KBM-7 (cell line): ENCODE measurements at places on chromosomes 6 and 20.
A peak's percentile ranks its signal among the peaks of the same experiment; 100 is the strongest.

DNA sequence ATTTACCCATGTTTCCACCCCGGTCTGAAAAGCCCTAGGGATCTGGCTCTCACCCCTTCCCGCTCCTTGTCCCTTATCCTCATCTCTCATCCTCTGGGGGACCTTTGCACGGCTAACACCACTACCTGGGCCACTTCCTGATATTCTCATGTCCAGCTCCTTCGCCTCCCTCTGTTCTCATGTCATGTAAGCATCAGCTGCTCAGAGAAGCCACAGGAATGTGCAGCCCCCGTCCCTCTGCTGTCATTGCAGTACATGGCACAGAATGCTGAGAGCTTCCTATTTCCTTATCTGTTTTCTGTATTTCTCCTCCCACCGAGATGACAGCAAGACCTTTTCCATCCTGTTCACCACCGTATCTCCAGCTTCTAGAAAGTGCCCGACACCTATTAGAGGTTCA is 102.4 kb downstream of the MTHFD1L start:
- peak; percentile 18 for DNase-seq

DNA sequence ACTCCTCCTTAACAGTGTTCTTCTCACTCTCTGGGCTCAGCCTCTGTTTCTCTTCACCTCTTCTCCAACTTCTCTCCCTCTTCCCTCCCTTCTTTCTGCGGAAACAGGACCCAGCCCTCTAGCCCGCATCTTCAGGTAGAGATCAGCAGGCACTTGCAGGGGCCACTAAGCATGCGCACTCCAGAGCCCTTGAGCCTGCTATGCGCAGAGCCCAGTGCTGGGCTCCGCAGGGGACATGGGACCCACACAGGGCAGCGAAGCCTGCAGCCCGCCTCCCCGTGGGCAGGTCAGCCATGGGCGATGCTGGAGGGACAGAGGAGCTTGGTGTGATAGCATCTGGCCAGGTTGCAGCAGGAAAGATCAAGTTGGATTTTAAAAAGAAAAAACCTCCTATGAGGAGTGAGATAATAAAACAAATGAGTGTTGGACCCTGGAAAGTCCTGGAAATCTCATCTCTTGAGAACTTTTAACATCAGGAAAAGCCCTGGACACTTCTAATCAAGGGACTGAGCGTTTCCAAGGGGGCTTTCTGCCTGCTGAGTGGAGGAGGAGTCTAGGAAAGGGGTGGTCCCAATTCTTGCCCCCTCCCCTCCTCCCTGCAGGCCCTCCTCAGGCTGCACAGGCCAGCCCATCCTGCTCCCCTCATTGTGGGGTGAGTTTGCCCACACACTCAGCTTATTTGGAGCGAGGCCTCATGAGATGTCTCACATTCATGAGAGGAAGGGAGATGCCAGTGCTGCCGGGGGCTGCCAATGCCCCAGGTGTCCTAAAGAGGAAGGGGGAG is 71.9 kb downstream of the MDGA1 start:
- DNase-seq = no peak

GRCh38 chr20:4244700-4245485 is 229.5 kb upstream of the RNF24 start:
- DNase-seq = no peak

- DNase-seq = no peak
Measured at GRCh38 chr6:5814116-5814515, 192.6 kb downstream of the NRN1 start.

DNA sequence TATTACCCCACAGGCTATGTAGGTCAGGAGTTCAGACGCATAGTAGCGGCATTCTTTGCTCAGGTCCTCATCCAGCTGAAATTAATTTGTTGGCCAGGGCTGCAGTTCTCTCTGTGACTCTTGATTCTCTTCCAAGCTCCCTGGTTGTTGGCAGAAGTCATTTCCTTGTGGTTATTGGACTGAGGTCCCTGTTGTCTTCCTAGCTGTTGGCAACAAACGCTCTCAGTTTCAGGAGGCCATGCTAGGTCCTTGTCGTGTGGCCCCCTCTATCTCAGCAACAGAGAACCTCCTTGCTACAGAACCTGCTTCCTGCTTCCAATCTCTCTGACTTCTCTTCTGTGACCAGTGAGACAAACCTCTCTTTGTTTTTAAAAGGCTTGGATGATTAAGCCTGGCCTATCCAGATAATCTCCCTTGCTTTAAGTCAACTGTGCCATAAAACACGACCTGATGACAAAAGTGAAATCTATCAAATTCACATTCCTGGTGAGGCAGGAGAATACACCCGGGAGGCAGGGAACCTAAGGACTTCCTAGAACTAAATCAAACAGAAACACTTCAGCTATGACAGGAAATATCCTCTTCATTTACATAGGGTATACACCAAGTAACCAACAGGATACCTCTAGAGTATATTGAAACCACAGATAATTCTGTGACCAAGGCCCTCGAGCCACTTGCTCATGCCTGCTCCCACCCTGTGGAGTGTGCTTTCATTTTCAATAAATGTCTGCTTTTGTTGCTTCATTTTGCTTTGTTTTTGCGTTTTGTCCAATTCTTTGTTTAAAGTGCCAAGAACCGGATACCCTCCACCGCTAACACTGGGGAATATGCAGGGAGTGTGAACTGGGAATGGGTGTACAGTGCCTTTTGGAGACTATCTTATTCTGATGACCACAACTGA is 196.0 kb downstream of the BTBD3 start:
- DNase-seq = no peak

DNA sequence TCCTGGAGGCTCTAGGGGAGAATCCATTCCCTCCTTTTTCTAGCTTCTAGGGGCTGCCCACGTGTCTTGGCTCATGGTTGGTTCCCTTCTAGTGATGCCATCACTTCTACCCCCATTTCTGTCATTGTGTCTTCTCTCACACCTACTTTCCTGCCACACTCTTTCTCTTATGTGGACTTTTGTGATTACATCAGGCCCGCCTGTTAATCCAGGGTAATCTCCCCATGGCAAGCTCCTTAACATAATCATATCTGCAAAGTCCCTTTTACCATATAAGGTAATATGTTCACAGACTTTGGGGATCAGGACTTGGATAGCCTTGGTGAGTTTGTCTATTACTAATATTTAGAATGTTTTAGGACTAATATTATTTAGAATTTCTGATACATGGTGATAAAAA is 111.9 kb downstream of the DNAH8 start:
- no peak for DNase-seq

DNA sequence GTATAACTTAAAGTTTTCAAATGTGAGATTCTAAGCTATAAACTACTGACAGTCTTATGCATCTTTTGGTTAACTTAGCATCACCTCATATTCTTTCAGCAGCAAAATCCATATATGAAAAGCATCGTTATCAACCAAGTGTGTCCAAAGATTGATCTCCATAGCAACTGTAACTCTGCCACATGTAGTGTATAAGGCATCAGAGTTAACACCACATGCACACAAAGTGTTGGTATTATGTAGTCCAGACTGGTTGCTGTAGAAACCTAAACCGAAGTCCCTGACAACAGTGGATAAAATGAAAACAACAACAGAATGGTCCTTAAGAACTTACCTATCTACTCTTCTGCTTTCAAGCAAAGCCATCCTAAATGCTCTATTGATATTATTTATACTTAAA is 39.6 kb downstream of the PDSS2 start:
- DNase-seq = no peak

- DNase-seq = no peak
Measured at GRCh38 chr6:111147440-111147839, 60.1 kb downstream of the SLC16A10 start.

DNA sequence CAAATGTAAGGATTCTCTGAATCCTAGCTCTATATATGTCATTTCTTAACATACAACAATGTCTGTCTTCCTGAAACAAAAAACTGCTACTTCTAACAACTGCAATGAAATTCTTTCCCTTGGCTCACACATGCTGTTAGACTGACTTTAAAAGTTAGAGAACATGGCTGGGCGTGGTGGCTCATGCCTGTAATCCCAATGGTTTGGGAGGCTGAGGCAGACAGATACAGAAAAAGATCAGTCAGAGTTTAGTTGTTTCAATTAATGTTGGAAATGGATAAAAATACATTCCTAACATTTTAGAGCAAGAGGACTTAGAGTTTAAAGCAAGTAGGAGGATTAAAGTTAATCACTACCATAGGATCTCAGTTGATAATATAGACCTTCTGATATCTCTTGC is 28.7 kb upstream of the KIAA1586 start:
- DNase-seq = no peak

DNA sequence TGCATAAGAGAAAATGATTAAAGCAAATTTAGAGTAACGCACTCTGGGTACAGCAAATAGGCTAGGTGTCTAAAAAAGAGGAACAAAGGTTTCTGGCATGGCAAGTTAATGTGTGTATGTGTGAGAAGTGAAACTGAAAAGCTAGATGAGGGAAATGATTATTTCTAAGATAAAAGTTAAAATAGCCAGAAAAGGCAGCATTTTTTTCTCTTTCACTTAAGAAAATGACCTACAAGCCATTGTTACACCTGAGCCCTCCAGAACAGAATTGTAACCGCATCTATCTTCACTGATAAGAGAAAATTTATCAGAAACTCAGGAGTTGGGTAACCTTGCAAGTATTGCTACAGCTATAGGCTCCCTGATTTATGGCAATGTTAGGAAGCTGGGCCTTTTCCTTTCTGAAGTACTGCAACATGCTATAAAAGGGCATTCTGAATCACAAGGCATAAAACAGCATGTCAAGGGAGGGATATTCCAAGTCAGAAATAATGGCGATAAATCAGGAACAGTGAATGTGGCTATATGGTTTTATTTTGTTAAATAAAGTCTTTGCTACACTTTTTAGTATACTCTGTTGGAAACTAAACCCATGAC is 395.3 kb downstream of the TBC1D32 start:
- peak; percentile 15 for DNase-seq

DNA sequence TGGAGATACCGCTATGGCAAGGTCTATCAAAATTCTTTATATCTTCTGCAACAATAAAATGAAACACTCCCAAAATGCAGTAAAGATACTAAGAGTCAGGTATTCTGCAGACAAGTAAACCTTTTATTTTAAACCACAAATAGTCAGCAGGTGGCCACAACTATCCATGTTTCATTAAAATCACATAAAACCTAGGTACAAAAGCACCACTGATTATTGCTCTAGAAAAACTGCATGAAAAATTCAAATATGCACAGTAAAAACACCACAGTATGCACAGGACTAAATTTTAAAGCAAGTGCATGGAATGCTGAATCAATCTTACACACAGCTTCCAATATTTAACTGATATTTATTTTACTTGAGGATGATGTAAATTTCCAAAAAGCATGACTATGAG is 33.3 kb downstream of the HMGN3 start:
- no peak for DNase-seq

DNA sequence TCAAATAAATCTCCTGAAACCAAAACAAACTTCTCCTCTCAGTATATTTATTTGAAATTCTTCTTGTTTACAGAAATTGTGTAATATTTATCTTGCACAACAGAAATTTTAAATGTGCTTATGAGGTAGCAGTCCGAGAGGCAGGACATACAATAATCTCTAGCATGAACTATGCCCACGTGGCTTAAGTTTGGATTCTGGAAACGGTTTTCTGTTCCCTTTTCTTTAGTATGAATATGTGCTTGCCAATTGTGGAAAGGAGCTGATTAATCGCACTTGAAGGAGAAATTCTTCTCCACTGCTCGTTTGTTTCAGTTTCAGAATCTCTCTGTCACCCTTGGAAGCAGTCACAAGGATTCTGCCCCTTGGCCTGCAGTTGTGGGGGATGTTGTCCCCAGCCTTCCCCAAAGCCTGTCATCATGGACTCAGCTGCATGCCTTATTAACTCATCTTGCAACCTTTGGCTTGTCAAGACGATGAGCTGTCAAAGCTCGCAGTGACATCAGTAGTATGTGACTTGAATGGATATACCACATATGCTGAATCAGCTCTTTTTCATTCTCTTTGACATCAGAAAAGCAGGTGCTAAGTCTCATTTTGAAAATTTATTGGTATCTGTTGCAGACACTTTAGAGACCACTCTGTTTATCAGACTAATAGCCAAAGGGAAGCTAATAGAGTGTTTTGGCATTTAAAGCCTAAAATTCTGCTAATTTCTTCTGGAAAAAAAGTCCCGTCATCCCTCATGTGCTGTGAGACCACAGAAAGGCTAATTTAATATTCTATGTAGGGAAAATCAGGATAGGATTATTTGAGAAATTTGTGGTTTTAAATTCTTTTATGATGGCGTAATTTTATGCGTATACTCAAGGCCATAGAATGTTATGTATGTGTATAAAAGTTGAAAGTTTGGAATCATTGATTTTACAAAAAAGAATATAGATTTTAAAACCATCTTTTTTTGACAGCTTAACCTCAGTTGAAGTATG is 186.8 kb downstream of the ARID1B start:
- DNase-seq = no peak

GRCh38 chr6:133724726-133725125 is 164.2 kb upstream of the TCF21 start:
- no peak for DNase-seq

- no peak for DNase-seq
Measured at GRCh38 chr6:155085582-155086257, 90.6 kb downstream of the TIAM2 start.

- DNase-seq = no peak
Measured at GRCh38 chr6:112827793-112828192, 480.7 kb downstream of the RFPL4B start.

- no peak for DNase-seq
Measured at GRCh38 chr6:42482174-42482573, 30.4 kb upstream of the TRERF1 start.
